IMR-90 (cell line): ENCODE measurements at places on chromosomes 6 and 20. TPM values are rescaled to one million over a fixed set of nuclear protein-coding genes. Genes with fewer than 3 reads are reported as not detected.

DNA sequence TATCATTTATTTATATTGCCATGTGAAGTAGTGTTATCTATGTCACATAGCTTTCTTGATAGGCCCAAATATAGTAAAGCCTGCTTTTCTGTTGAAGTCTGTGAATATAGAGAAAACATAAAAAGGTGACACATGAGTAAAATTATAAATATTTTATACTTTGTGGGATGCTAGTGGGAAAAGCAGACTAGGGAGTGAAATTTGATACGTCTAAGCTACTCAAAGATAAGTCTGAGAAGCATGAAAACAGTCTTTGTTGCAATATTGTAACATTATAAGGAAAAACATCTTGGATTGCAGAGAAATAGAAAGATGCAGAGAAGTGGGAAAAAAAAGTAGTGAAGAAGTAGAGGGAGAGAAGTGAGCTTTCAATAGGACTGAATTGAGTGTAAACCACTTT is 75.4 kb downstream of the ZNF292 start:
- no peak overlapping the region for H3K4me3 ChIP-seq
- peak; percentile 51 for DNase-seq
- no peaks in the 10 kb centered on the region for H3K27me3 ChIP-seq

DNA sequence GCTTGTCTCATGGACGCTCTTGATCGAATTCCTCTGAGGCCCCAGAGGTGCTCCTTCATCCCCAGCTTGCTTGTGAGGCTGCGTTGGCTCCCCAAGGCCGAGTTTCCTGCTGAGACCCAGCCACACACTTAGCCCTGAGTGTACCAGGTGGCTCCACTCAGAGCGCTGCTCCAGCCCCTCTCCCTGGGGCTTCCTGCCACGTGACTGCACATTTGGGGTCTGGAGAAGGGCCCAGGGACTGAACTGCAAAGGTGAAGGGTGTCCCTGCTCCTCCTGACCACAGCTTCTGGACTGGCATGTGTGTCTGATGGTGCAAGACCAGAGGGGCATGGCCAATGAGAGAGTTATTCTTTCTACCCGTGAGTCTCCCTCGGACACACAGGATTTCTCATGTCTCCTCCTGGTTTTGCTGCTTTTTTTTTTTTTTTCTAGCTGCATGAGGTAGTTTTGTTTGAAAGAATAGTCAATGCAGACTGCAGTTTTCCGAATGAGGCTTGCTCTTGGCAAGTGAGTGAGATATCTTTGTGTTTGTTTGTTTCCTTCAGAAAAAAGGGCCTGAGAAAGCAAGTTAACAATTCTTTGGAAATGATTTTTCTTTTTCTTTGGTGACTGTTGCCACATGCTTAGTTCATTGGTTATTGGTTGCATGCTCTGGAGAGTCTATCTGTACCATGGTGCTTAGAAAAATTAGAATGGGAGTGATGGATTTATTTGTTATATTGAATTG is 3.1 kb upstream of the ZNF831 start:
- H3K36me3 ChIP-seq, result no peaks in the 10 kb centered on the region
- H3K4me3 ChIP-seq, result no peak overlapping the region

The SLC32A1 gene
- not detected in 2 replicates for total RNA-seq

DNA sequence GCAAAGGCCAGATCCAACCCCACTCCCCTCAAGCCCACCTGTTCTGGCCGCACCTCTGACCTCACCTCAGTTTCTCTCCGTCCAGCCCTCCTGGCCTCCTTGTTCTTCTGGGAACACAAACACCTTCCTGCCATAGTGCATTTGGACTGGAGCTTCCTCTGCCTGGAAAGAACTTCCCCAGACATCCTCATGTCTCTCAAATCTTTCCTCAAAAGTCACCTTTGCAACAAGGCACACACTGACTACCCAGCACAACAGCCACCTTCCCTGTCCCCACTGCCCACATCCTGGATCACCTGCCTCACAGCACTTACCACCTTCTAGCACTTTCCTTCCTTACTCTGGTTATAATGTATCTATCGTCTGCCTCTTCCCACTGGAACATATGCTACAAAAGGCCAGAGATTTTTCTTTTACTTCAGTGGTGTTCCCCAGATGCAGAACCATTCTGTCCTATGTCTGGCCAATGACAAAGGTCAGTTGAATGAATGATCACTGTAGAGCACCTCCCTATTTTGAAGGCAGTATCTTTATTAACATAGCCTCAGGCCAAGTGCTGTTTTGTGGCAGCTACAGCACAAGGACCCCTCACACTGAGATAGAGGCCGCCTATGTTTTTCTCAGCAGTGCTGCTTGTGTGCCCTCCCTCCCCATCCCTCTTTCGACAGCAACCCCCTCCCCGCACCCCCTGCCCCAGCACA is 4.1 kb downstream of the HLA-B start:
- H3K27ac ChIP-seq, result no peak overlapping the region
- H3K4me3 ChIP-seq, result no peak overlapping the region
- peaks cover 13% of the 10 kb centered on the region for H3K36me3 ChIP-seq
- peaks cover 4% of the 10 kb centered on the region; the same call in 1 of the 2 replicates for H3K4me1 ChIP-seq
- peaks cover 25% of the 10 kb centered on the region for H3K27me3 ChIP-seq

The HLA-B gene
- 41.7 and 44.1 TPM in 2 replicates for total RNA-seq

DNA sequence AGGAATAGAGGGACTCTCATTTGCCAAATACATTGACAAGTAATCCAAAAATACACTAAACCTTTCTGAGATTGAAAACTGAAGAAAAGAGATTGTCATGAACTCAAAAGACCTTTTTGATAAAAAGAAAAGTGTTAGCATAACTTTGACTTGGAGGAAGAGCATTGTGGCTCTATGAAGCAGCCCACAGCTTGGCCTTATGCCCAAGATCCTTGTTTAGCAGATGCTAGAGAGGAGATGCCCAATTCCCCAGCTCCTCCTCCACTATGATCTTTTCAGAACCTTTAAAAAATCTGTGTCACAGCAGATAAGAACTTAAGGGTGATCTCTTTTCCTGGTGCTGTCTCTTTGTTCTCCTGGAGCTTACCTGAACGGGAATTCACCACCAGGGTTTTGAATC is 35.8 kb upstream of the IGF2R start:
- H3K27me3 ChIP-seq, result no peaks in the 10 kb centered on the region
- peaks cover 5% of the 10 kb centered on the region for H3K4me1 ChIP-seq
- no peaks in the 10 kb centered on the region for H3K36me3 ChIP-seq
- DNase-seq, result peak; percentile 16

The ASIP gene
- not detected in 2 replicates for total RNA-seq

The PSORS1C1 gene
- total RNA-seq, result 0.28 and 0.36 TPM in 2 replicates

DNA sequence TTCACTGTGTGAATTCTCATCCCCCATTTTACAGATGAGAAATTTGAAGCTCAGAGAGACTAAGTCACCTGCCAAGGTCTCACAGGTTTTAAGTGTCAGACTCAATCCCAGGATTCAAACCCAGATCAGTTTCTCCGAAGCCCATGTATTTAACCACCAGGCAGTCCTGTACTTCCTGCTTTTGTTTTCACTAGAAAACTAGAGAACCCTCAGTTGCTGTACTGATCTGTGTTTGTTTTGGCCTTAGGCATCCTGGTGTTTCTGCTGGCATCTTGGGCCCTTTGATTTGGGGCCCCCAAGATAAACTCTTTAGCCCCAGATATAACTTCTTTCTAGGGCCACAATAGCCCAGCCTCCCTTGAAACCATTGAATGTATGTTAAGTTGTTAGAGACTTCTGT is 36.5 kb downstream of the PPP1R16B start:
- H3K4me3 ChIP-seq, result no peak overlapping the region
- no peak for DNase-seq
- H3K36me3 ChIP-seq, result no peaks in the 10 kb centered on the region
- H3K27me3 ChIP-seq, result peaks cover 8% of the 10 kb centered on the region
- H3K27ac ChIP-seq, result no peak overlapping the region

DNA sequence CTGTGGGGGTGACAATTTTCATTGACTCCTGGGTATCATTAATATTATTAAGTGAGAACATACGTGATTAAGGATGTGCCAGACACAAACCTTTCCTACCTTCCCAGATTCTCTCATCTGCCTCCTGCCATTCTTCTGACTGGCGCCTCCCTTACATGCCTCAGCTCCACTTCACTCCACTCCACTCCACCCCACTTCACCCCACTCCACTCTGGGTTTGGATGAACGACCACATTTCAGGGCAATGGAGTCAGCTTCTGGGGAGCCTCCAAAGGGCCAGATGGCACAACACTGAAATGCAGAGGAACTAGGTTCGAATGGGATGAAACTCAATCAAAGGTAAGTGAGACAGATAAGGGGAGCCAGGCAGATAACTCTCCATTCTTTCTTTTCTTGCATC is 40.5 kb upstream of the LRRC1 start:
- H3K27me3 ChIP-seq, result no peaks in the 10 kb centered on the region
- H3K36me3 ChIP-seq, result no peaks in the 10 kb centered on the region
- H3K4me1 ChIP-seq, result peaks cover 3% of the 10 kb centered on the region; the same call in 1 of the 2 replicates
- no peak overlapping the region for H3K27ac ChIP-seq

DNA sequence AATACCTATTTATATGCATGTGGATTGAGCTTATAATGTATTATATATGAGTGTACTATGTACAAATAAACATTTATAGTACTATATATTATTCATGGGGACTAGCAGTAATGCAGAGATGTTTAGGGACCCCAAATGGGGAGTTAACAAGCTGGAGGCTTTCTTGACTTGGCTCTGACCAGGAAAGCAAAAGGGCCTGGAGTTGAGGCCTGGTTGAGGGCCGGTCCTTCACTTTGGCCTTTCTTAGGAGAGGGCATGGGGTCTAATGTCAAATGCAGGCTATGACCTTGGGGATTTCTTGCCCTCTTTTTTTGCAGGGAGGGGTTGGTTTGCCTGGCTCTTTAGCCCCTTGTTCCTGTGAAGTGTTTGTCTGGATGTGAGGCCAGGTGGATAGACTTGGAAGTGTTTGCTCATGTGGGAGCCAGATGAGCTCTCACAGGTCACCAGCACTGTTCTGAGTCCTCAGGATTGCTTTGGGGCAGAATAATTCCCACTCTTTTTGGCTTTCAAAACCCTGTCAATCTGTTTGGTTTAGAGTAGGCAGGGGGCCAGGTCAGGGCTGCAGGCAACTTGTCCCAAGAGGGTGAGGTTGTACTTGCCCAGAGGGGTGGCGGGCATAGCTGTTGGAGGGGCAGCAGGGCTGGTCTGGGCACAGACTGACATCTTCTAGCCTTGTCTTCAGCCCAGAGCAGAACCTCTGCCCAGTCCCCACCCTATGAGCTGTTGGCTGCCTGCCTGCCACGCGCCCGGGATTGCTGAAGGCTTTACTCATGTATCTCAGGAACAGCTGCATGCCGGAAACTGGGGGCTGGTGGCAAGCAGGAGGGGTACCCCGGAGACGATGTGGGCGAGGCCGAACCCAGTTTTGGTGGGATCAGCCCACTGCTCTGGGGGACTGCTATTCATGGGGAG is 14.6 kb downstream of the TJAP1 start:
- H3K4me1 ChIP-seq, result peaks cover 42% of the 10 kb centered on the region
- peak overlapping the region; percentile 76 for H3K27ac ChIP-seq
- H3K36me3 ChIP-seq, result no peaks in the 10 kb centered on the region; the same call in 1 of the 2 replicates
- no peak overlapping the region for H3K4me3 ChIP-seq

The EGFL8 gene
- 0.18 and 0.28 TPM in 2 replicates for total RNA-seq

- no peak overlapping the region for H3K4me3 ChIP-seq
- H3K36me3 ChIP-seq, result peaks cover 11% of the 10 kb centered on the region
- DNase-seq, result peak; percentile 45
- no peak overlapping the region for H3K27ac ChIP-seq
These were observed 109.9 kb downstream of the CD2AP start for GRCh38 chr6:47587493-47587892.

The GABRR2 gene
- under 0.01 TPM in 1 of 2 replicates, not detected in the other for total RNA-seq

DNA sequence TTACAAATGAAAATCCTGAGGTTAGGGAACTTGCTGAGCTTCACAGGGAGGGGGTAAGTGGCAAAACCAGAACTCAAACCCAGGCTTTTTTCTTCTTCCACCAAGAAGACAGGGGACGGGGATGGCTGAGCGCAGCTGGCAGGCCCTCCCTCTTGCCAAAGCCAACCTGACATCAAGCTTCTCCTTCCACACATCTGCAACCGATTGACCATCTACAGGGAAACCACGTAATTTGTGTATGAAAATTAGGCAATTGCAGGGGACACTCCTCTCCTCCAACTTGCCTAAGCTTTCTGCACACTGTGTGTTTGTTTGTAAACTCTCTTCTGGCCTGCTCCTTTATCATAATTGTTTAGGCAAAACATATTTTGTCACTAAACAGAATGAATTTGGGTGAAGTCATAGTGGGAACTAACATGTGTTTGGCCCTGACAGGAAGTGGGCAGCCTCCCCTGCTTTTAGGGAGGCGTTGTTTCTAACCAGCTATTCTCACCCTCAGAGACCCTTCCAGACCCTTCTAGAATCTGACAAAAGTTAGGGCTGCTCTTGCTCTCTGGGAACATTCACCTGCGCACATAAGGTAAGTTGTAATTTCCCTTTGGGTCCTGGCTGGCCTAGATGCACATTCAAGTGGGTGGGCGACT is 18.9 kb downstream of the ZNF831 start:
- H3K4me3 ChIP-seq, result no peak overlapping the region
- no peak for DNase-seq
- no peak overlapping the region for H3K27ac ChIP-seq
- no peaks in the 10 kb centered on the region for H3K4me1 ChIP-seq
- no peaks in the 10 kb centered on the region for H3K27me3 ChIP-seq
- H3K36me3 ChIP-seq, result no peaks in the 10 kb centered on the region

GRCh38 chr20:3420211-3420707 is 12.8 kb upstream of the DNAAF9 start:
- no peak overlapping the region for H3K27ac ChIP-seq
- no peak overlapping the region for H3K4me3 ChIP-seq
- no peaks in the 10 kb centered on the region for H3K4me1 ChIP-seq
- no peaks in the 10 kb centered on the region for H3K36me3 ChIP-seq

The CPXM1 gene
- total RNA-seq, result 0.83 and 1.1 TPM in 2 replicates

The ABCC10 gene
- total RNA-seq, result 4.7 and 7.0 TPM in 2 replicates

GRCh38 chr6:6090861-6091607 is 84.3 kb upstream of the NRN1 start:
- no peak for DNase-seq
- H3K27ac ChIP-seq, result no peak overlapping the region
- H3K4me1 ChIP-seq, result no peaks in the 10 kb centered on the region
- no peak overlapping the region for H3K4me3 ChIP-seq

GRCh38 chr6:154868143-154868594 is 126.9 kb upstream of the TIAM2 start:
- no peak overlapping the region for H3K4me3 ChIP-seq
- DNase-seq, result peak; percentile 76
- no peaks in the 10 kb centered on the region for H3K4me1 ChIP-seq
- H3K36me3 ChIP-seq, result no peaks in the 10 kb centered on the region

DNA sequence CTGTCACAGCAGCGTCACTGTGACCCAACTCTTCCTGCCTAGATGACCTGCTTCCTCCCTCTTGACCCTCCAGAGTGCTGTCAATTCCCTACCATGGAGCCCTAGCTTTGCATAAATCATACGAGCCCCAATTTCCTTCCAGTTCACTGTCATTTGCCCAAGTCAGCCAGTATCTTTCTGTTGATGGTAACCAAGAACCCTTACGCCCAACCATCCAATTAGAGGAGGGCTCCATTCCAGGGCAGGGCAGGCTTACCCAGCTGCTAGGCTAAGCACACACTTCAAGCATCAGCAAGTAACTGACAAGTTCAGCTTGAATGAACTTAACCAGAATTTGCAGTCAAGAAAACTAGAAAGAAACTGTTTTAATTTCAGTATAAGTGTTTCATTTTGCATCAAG is 25.7 kb downstream of the WFDC3 start:
- H3K4me1 ChIP-seq, result no peaks in the 10 kb centered on the region
- no peak overlapping the region for H3K4me3 ChIP-seq
- peaks cover 14% of the 10 kb centered on the region for H3K27me3 ChIP-seq

GRCh38 chr6:82924799-82925535 is 140.7 kb downstream of the UBE3D start:
- H3K27me3 ChIP-seq, result no peaks in the 10 kb centered on the region
- no peak overlapping the region for H3K27ac ChIP-seq
- H3K4me3 ChIP-seq, result no peak overlapping the region
- H3K4me1 ChIP-seq, result no peaks in the 10 kb centered on the region

GRCh38 chr20:16821211-16822089 is 73.3 kb downstream of the OTOR start:
- H3K27me3 ChIP-seq, result peaks cover 7% of the 10 kb centered on the region
- H3K4me3 ChIP-seq, result no peak overlapping the region
- no peaks in the 10 kb centered on the region for H3K4me1 ChIP-seq

GRCh38 chr6:109039795-109040194 is 54.9 kb downstream of the SESN1 start:
- H3K27me3 ChIP-seq, result no peaks in the 10 kb centered on the region
- no peak overlapping the region for H3K4me3 ChIP-seq
